Activated T-helper 1 cell treated with anti-CD3 and anti-CD28 coated beads, Interleukin-12 subunit alpha, Interleukin-12 subunit beta, Interleukin-2, Interleukin-4 antibody, amounts not matched to agents 30 ng/mL and 10 ng/mL and 1 ng/mL, durations not matched to agents 14 hours and 24 hours and 36 hours (primary cell): ENCODE measurements at places on chromosomes 4 and X. TPM values are rescaled to one million over a fixed set of nuclear protein-coding genes. Genes with fewer than 3 reads are reported as not detected.

DNA sequence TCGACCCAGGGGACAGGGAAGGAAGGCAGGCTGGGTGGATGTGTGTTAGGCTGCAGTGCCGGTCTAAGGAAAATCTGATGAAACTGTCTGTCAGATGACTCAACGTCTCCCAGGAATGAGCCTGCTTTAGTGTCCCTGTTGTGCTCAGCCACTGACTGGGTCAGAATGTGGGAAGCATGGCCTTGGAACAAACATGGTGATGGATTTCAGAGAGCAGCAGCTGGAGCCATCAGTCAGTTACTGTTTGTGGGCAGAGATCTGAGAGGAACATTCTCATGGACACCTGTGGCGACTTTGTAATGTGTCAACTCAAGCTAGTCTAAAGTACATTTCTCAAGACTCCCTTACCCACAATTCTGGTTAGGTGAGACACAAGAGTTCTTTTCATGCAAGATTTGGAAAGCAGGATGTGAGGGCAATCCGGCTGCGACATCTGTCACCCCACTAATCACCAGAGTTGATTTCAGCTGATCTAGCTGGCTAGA, 63.2 kb downstream of the ANAPC10 start:
- DNase-seq: no peak

- DNase-seq: no peak
Observed at GRCh38 chr4:110270492-110271197, 72.2 kb upstream of the ELOVL6 start.

GRCh38 chr4:109218288-109218687, 84.2 kb downstream of the COL25A1 start:
- DNase-seq: no peak

- DNase-seq: no peak
Observed at GRCh38 chr4:68410643-68411042, 36.6 kb upstream of the TMPRSS11E start.

DNA sequence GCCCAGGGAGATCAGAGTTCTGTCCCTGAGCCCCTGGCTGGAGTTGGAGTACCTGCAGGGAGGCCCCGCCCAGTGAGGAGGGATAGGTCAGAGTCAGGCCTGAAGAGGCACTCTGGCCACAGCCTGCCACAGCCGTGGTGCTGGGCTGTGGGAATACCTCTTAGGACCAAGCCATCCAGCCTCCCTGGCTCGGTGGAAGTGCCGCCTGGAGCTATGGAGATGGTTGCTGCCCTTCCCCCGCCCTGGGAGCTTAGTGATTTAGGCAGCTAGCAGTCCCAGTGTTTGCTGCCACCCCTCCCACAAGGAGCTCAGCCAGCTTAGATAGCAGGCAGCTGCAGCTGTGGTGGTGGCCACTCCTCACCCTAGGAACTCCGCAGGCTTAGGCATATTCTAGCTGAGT, 446.3 kb upstream of the GNPDA2 start:
- no peak for DNase-seq

- DNase-seq: no peak
Observed at GRCh38 chr4:16884673-16885460, 13.6 kb downstream of the LDB2 start.

GRCh38 chrX:147602176-147602696, 309.5 kb upstream of the FMR1 start:
- DNase-seq: no peak

DNA sequence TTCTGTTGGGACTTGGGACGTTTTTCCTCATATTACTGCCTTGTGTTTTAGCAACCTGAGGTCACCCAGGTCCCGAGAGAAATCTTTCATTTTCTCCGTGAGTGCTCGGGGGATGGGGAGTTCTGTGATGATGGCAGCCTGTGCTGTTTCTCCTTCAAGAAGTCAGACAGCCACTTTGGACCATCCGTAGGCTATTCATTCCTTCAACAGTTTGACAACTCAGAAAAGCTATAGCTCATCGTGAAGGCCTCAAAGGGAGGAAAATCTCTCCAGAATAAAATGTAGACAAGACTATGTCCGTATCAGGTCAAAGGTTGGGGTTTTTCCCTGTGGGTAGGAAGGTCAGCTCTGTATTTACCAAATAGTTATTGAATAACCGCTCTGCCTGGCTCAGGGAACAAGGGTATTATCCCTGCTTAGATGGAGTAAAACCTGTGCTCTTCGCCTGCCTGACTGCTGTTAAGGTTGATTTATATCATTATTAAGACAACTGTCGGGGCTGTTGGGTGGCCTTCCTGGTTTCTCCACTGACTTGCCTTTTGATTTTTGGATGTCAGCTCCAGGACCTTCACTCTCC, 36.6 kb downstream of the FAM114A1 start:
- no peak for DNase-seq

GRCh38 chr4:11004818-11005217, 320.2 kb upstream of the CLNK start:
- DNase-seq: no peak

GRCh38 chrX:69060631-69061408, 104.4 kb downstream of the PJA1 start:
- DNase-seq: no peak

DNA sequence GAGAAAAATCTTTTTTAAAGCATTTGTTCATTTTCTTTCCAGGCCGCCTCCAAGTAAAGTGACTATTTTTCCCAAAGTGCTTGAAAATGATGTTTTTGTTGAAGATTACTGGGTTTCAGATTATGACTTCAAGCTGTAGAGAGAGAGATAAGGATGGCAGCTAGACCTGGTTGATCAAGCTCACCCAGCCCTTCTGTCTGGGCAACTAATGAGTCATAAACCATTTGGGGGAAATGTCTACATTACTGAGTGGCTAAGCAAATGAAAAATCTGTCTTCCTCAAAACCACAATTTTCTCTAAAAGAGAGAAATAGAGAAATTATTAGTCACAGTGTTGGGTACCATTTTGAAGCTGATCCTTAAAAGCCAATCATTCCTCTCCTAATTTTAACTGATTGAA, 355.4 kb upstream of the CPEB2 start:
- DNase-seq: no peak

- DNase-seq: no peak
Observed at GRCh38 chr4:179583221-179583620, 2141.0 kb upstream of the AGA start.

DNA sequence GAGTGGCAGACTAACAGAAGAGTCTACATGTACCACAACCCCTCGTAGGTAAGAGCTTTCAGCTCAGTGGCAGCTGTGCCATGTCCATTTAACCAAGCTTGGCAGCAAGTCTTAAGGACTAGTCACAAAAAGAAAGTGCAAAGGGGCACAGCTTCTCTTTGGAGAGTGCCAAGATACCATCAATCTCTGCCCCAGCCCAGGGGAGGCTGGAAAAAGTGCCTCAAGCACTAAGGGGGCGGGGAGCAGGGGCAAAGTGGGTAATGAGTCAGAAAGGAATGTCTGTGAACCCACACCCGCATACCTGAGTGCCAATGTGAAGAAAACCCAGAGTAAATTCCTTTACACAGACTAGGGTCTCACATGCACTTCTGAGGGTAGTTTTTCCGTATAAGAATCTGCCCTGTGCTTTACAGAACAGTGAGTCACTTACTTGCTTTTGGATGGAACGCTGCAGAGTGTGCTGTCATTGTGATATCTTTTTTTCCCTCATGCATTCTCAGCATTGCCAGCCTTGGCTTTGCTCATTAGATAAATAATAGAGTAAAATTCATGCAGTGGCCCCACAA, 219.8 kb downstream of the ZNF674 start:
- DNase-seq: no peak

DNA sequence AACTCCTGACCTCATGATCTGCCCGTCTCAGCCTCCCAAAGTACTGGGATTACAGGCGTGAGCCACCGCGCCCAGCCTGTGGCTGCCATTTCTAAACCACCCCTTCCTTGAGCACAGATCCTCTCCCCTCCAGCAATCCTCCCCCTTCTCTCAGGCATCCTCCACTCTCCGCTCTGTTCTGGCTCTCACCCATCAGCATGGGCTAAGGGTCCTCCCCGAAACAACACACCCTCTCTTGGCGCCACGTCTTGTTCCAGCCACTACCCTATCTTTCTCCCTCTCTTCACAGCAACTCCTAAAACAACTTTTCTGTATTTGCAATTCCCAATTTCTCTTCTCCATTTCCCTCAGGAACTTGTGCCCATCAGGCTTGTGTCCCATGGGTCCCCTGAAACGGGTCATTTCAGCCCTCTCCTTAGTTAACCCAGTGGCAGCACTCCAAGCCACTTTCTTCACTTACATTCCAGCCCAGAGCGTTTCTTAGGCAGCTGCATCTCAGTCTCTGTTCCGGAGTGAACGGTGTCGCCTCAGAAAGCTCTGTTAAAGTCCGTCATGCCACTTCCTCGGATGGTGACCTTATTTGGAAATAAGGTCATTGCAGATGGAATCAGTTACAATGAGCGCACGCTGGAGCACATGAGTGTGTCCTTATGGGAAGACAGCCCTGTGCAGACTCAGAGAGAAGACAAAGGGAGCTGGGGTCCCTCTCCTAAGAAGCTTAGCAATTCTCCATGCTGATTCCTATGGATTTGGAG, 28.3 kb upstream of the CLDN24 start:
- DNase-seq: no peak

DNA sequence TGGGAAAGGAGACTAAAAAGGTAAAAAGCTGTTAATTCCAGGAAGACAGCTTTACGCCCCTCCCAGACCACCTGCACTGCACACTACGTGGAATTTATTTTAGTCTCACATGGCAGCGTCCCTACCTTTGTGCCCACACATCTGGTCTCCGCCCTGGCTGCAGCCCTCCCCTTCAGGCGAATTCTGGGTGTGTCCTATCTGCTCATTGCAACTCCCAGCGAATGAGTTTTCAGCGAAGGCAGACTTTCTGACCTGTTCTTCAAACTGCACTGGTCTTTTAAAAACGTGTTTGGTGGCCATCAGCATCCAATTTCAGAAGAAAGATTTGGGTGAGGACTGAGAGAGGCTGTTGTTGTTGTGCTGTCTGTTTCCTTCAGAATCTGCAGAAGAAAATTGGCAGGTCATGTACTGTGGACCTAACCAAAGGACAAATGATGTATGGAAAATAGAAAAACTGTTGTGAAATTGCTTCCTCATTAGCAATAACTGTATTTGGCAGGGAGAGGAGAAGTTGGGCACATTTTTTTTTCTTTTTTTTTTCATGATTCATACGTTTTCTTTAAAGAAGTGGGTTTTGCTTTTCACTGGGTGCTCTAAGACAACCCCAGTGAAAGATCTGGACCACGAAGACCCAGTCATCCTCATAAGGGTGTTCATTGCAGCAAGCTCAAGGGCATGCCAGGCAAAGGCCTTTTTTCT, 4.2 kb downstream of the TLR8 start:
- DNase-seq: no peak

- DNase-seq: peak; percentile 49
Observed at GRCh38 chrX:72105436-72105835, 26.3 kb downstream of the RTL5 start.

DNA sequence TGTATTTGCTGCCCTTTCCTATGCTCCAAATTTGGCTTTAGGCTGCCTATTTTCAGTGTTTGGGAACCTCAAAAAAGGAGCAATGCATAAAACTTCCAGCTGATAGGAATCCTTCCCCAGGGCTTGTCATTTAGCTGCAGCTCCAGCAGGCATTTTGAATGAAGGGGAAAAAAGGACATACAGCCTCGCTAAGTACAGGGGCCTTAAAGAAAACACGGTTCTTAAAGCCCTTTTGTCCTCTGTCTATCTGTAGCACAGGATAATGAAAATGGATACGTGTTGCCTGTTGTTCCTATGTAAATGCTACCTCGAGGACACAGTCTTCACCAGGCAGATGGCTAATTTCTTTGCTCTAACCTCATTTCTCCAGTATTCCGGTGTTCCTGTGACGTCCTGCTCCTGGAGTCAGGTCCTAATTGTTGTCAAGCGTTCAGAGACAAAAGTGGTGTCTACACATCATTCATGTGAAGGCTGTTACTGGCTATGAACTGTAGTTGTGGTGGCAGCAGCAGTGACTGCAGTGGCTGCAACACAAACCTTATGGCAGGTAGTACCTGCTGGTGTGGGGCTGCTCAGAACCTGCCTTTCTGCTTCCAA, 117.4 kb downstream of the MGST2 start:
- DNase-seq: no peak

DNA sequence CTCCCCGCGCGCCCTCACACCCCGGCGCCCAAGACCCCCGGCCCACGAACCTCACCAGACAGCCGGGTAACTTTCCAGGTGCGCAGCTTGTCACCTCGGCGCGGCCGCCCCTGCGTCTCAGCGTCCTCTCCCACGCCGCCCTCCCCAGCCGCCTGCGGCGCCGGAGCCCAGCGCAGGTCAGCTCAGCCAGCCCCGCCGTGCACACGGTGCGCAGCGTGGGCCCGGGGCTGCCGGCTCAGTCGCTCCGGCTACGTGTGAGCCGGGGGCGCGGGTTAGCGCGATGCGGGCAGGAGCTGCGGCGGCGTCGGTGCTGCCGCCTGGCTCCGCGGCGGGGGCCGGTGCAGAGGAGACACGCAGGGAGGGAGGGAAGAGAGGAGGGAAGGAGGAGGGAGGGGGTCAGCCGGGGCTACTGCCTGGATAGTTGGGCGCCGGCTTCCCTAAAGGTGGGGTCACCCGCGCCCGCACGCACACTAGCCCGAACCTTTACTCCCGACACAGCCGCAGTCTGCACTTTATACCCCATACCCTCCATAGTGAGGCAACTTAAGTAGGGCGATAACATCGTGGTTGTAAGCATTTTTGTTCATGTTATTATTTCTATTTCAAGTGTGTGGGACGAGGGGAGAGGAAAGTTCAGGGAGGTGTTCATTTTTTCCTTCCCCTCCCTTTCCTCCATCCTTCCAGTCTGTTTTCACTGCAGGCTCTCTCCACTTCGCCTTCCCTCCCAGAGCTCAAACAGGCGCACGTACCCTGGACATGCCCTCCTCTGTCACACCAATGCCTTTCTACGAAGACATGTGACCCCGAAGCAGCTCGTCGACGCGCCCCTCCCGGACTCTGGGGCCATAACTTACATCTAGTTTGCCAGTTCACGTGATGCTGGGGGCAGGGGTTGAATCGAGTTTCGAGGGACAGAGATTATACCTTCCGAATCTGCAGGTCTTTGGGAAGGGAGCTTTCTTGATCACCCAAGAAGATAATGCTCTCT, at the start of gene PRKG2:
Gene PRKG2, minus strand, starts transcription at position 342 of the 988 bp plus-strand sequence. CDS start 10,175 bp downstream, outside the sequence.
- DNase-seq: no peak

- DNase-seq: no peak
Observed at GRCh38 chr4:134326866-134327265, 125.3 kb upstream of the PABPC4L start.

DNA sequence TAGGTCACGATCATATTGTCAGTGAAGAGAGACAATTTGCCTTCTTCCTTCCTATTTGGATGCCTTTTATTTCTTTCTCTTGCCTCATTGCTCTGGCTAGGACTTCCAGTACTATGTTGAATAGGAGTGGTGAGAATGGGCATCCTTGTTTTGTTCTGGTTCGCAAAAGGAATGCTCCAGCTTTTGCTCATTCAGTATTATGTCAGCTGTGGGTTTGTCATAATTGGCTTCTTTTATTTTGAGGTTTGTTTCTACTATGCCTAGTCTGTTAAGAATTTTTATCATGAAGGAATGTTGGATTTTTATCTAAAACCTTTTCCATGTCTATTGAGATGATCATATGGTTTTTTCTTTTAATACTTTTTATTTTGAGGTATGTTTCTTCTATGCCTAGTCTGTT, 152.3 kb upstream of the MAD2L1 start:
- no peak for DNase-seq

- DNase-seq: no peak
Observed at GRCh38 chrX:86383681-86384540, 235.7 kb downstream of the DACH2 start.

MAML3 gene
- total RNA-seq: 0.32 and 0.47 TPM in 2 replicates

ARHGAP36 gene
- total RNA-seq: not detected in 2 replicates

NRK gene
- not detected in 2 replicates for total RNA-seq

RAB33A gene
- total RNA-seq: 20.5 and 21.5 TPM in 2 replicates

ENPP6 gene
- total RNA-seq: 2.5 and 3.4 TPM in 2 replicates

DMRTC1B gene
- total RNA-seq: not detected in 2 replicates

CLNK gene
- total RNA-seq: 0.57 and 1.1 TPM in 2 replicates

GRPR gene
- total RNA-seq: not detected in 2 replicates

MAGEA4 gene
- not detected in 2 replicates for total RNA-seq

SOD3 gene
- total RNA-seq: not detected in 2 replicates

YY2 gene
- total RNA-seq: 2.2 and 2.3 TPM in 2 replicates

COX18 gene
- total RNA-seq: 19.9 and 22.2 TPM in 2 replicates
